Aorta (tissue), 5 donors: ENCODE measurements at places on chromosomes 5 and 9.

- no peaks in the 10 kb centered on the region for H3K27me3 ChIP-seq
- peaks cover 3% of the 10 kb centered on the region for H3K4me1 ChIP-seq
- H3K36me3 ChIP-seq = no peaks in the 10 kb centered on the region
- DNase-seq = no peak
- no peak overlapping the region for H3K4me3 ChIP-seq
These were observed 21.4 kb downstream of the ALDH1A1 start for GRCh38 chr9:72931437-72931836.

DNA sequence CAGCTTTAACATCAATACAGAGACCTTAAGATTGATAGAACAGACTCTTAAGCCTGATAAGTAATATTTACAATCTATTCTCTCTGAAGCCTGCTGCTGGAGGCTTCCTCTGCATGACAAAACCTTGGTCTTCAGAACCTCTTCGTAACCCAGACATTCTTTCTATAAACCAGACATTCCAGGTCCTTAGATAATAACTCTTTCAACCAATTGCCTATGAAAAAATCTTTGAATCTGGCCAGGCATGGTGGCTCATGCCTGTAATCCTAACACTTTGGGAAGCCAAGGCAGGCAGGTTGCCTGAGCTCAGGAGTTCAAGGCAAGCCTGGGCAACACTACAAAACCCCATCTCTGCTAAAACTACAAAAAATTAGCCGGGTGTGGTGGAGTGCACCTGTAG is 327.8 kb downstream of the ENC1 start:
- H3K27me3 ChIP-seq = no peaks in the 10 kb centered on the region
- no peak overlapping the region for H3K27ac ChIP-seq
- DNase-seq = no peak
- no peaks in the 10 kb centered on the region for H3K4me1 ChIP-seq

DNA sequence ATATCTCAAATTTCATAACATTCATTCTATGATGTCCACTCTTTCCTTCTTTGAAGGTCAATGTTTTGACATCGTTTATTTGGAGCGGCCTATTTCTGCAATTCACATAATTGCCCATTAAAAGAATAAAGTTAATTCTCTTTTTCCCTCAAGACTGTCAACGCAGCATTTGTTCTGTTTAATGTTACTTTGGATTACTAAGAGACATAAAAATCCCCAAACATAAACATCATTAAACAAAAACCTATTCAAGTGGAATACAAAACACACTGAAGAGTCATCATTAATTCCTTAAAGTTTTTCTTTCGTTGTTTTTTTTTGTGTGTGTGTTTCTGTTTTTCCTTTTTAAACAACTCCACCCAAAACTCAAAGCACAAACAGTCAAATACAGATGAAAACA is 151.1 kb downstream of the TRPM6 start:
- H3K27me3 ChIP-seq = no peaks in the 10 kb centered on the region
- no peaks in the 10 kb centered on the region for H3K36me3 ChIP-seq
- no peak for DNase-seq
- no peak overlapping the region for H3K27ac ChIP-seq
- H3K4me1 ChIP-seq = no peaks in the 10 kb centered on the region

- H3K4me1 ChIP-seq = no peaks in the 10 kb centered on the region
- H3K27me3 ChIP-seq = no peaks in the 10 kb centered on the region
- H3K4me3 ChIP-seq = no peak overlapping the region
- no peak for DNase-seq
- no peak overlapping the region for H3K27ac ChIP-seq
- peaks cover 4% of the 10 kb centered on the region for H3K36me3 ChIP-seq
These were observed 39.5 kb downstream of the PRRC2B start for GRCh38 chr9:131433302-131433854.

- DNase-seq = peak; percentile 82
- H3K4me3 ChIP-seq = no peak overlapping the region
- no peak overlapping the region for H3K27ac ChIP-seq
- no peaks in the 10 kb centered on the region for H3K36me3 ChIP-seq
- no peaks in the 10 kb centered on the region for H3K4me1 ChIP-seq
- no peaks in the 10 kb centered on the region for H3K27me3 ChIP-seq
These were observed 219.2 kb downstream of the AGTPBP1 start for GRCh38 chr9:85522459-85523092.
